Stimulated activated CD8-positive, alpha-beta memory T cell treated with anti-CD3 and anti-CD28 coated beads, Interleukin-4, amount 100 ng/mL, for 1 hour (primary cell): ENCODE measurements at places on chromosomes 2 and 18.

- DNase-seq, result no peak
Observed at GRCh38 chr2:71226096-71226964, 573 bp downstream of the PAIP2B start.

- DNase-seq, result no peak
Observed at GRCh38 chr2:169066897-169067296, 2.5 kb upstream of the DHRS9 start.

DNA sequence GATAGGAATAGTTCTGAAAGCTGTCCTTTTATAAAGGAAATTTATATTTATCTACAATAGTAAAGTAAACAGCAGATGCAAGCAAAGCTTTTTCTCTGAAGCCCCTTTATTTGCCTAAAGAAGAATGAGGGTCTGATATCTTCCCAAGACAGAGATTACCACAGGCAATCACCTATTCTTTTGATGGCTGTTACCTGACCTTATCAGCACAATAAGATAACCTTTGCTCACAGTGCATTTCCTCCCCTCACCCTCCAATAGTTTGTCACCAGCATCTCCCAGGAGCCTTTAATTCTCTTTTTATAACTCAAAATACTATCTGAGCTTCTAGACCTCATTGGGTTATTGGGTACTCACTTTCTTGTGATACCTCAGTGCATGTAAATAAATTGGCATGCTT lies 6.5 kb upstream of the CFAP221 start:
- DNase-seq, result no peak

- no peak for DNase-seq
Observed at GRCh38 chr18:79760881-79761280, 36.9 kb upstream of the KCNG2 start.

- no peak for DNase-seq
Observed at GRCh38 chr2:65309699-65310098, 82.1 kb downstream of the ACTR2 start.

GRCh38 chr2:24824966-24825882 lies 32.0 kb downstream of the CENPO start:
- DNase-seq, result no peak

GRCh38 chr2:62928015-62928414 lies 122.6 kb upstream of the OTX1 start:
- DNase-seq, result no peak

- DNase-seq, result no peak
Observed at GRCh38 chr2:24855726-24856125, 62.5 kb downstream of the CENPO start.

- DNase-seq, result no peak
Observed at GRCh38 chr2:160043265-160043664, 19.1 kb downstream of the PLA2R1 start.

DNA sequence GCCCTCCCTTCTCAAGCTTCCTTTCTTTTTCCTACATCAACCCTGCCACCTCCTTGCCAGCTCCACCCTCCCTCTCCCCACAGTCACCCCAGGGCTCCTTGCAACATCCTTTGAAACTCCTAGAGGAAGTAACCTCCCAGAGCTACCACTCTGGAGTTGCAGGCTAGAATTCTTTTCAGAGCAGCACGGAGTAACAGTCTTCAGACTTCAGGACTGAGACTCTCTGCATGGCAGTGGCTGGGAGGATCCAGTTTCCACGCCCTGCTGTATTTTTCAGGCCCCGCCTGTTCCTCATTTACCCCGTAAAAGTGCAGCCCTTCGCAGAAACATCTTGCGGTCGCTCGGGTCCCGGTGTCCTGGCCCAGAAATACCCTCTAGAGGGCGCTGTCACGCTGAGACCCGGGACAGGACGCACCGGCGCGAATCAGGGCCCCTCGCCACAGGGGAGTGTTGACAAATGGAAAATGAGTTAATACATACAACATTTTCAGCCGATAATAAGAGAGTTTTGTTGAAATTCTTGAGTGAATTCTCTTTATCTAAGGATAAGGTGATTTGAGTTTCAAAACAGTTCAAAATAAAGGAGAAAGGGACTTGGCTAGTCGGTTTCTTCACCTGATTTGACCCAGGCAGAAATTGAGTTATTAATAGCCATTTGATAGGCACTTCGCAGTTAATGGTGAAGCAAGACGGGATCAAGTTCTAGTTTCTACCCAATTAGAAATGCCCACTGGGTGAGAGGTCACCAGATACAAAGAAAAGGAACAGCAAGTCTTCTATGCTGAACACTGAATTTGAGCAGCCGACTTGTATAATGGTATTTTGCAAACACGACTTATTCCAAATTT lies 18.5 kb upstream of the NTSR2 start:
- peak; percentile 68 for DNase-seq

GRCh38 chr2:62527478-62528210 lies 21.6 kb upstream of the TMEM17 start:
- no peak for DNase-seq

DNA sequence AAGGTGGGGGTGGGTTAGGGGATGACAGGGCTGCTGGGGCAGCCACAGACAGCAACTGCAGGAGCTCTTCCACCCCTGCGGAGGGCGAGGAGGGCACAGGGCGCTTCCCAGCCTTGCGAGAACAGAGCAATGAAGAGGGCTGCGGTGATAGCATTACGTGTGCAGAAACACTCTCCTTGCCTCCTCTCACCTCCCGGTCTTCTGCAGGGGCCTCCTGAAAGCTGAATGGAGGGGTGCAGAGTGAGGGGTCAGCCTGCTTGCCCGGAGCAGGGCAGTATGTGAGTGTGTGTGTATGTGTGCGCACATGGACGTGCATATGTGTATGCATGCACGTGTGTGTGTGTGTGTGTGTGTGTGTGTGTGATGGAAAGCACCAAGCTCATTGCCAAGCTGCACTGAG lies 29.5 kb upstream of the IL1R2 start:
- DNase-seq, result no peak

GRCh38 chr2:7825591-7826312 lies 856.1 kb upstream of the ID2 start:
- no peak for DNase-seq

DNA sequence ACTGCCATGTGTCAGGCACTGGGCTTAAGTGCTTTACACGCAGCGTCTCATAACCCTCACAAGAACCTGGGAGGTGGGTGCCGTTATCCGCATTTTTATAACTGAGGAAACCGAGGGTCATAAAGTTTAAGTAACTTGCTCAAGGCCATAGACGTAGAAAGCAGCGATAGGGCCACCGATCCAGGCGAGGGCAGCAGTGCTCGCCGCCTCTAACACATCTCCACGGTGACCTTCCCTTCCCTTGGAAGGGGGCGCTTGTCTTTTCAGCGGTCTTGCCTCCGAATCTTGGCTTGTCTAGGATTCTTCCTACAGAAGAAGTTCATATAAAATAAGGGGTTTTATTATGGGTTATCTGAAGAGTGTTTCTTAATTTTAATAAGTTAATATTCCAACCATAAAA lies 186.6 kb downstream of the GBX2 start:
- no peak for DNase-seq

GRCh38 chr2:73611867-73612266 lies 30.4 kb downstream of the NAT8 start:
- no peak for DNase-seq
